Upper lobe of right lung (tissue), 1 donor: ENCODE measurements at places on chromosomes 12 and 14. TPM values are rescaled to one million over a fixed set of nuclear protein-coding genes. Genes with fewer than 3 reads are reported as not detected.
A peak's percentile ranks its signal among the peaks of the same experiment; 100 is the strongest.

- peaks cover 98% of the 10 kb centered on the region for H3K4me1 ChIP-seq
- DNase-seq = peak; percentile 77
- no peaks in the 10 kb centered on the region for H3K36me3 ChIP-seq
- no peaks in the 10 kb centered on the region for H3K27me3 ChIP-seq
- H3K27ac ChIP-seq = peak overlapping the region; percentile 97
Measured at GRCh38 chr12:47808050-47808449, 11.7 kb downstream of the HDAC7 start.

DNA sequence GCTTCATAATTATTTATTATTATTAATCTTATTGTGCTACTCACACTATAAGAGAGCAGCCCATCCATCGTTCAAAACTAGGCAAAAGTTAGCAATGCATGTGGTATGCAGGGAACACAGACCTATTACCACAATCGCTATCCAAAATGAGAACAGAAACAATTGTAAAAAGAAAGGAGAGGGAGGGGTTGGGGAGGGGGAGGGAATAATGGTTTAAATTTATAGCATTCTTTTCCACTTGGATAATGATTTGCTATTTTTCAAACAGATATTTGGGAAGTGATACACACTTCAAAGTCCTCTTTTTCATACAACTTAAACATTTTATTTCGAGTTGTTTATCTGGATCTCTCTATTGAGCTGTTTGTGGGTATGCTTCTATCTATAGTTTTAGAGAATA is 248.6 kb upstream of the SOX5 start:
- H3K4me1 ChIP-seq = no peaks in the 10 kb centered on the region
- H3K36me3 ChIP-seq = no peaks in the 10 kb centered on the region
- H3K27me3 ChIP-seq = no peaks in the 10 kb centered on the region
- H3K4me3 ChIP-seq = no peak overlapping the region
- no peak for DNase-seq

Gene KRT75
- total RNA-seq = not detected

GRCh38 chr14:100131181-100131580 is 28.3 kb downstream of the DEGS2 start:
- peaks cover 56% of the 10 kb centered on the region for H3K36me3 ChIP-seq
- no peaks in the 10 kb centered on the region for H3K27me3 ChIP-seq
- peaks cover 10% of the 10 kb centered on the region for H3K4me1 ChIP-seq
- H3K27ac ChIP-seq = peak overlapping the region; percentile 51

Gene MIPOL1
- total RNA-seq = 10.0 TPM

GRCh38 chr12:96241846-96242256 is 47.7 kb downstream of the ELK3 start:
- no peaks in the 10 kb centered on the region for H3K27me3 ChIP-seq
- H3K36me3 ChIP-seq = peaks cover 7% of the 10 kb centered on the region
- H3K4me1 ChIP-seq = peaks cover 40% of the 10 kb centered on the region
- H3K4me3 ChIP-seq = no peak overlapping the region
- no peak for DNase-seq

GRCh38 chr12:2769866-2770533 is 24.8 kb upstream of the FKBP4 start:
- no peaks in the 10 kb centered on the region for H3K36me3 ChIP-seq
- no peak overlapping the region for H3K27ac ChIP-seq
- H3K27me3 ChIP-seq = no peaks in the 10 kb centered on the region
- no peak for DNase-seq
